ENCODE measurements at places on chromosomes 6 and 20. TPM values are rescaled to one million over a fixed set of nuclear protein-coding genes. Genes with fewer than 3 reads are reported as not detected.

Gene NEURL2
- total RNA-seq, result 4.8 TPM

Gene CCM2L
- 5.8 TPM for total RNA-seq

Gene SDCBP2
- 1.9 TPM for total RNA-seq

Gene RSPO3
- total RNA-seq, result 4.9 TPM

Gene LYRM2
- 20.8 TPM for total RNA-seq

Data from urinary bladder (tissue), 4 donors.